ENCODE measurements at places on chromosomes 5 and 9.

DNA sequence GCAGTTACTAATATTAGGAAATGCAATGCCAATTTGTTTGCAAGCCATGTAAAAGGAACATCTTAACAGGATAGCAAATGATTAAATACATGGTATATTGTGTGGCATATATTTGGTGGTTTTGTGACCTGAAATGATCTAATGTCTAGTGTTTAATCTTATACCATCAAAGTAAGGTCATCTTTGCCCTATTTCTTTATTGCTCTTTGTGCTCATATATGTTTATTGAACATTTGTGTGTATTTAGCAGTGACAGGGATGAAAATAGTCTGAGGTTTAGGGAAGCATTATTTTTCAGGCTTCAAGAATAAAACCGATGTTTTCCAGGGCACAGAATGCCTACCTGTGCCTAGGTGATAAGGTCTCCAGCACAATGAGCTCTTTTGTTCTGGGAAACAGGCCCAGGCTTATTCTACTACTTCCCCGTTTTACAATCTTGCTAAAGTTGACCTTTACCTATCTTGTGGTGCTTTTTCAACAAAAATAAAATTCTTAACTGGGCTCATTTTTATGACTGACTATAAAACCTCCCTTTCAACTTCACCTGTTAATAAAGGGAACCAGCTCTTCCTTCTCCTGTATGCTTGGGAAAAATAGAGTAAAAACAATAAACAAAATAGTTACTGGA lies 105.6 kb upstream of the ANKH start:
- no peak for DNase-seq
- H3K27ac ChIP-seq, result no peak overlapping the region
- H3K36me3 ChIP-seq, result peaks cover 2% of the 10 kb centered on the region
- H3K4me3 ChIP-seq, result no peak overlapping the region
- peaks cover 12% of the 10 kb centered on the region for H3K27me3 ChIP-seq
- no peaks in the 10 kb centered on the region for H3K4me1 ChIP-seq

DNA sequence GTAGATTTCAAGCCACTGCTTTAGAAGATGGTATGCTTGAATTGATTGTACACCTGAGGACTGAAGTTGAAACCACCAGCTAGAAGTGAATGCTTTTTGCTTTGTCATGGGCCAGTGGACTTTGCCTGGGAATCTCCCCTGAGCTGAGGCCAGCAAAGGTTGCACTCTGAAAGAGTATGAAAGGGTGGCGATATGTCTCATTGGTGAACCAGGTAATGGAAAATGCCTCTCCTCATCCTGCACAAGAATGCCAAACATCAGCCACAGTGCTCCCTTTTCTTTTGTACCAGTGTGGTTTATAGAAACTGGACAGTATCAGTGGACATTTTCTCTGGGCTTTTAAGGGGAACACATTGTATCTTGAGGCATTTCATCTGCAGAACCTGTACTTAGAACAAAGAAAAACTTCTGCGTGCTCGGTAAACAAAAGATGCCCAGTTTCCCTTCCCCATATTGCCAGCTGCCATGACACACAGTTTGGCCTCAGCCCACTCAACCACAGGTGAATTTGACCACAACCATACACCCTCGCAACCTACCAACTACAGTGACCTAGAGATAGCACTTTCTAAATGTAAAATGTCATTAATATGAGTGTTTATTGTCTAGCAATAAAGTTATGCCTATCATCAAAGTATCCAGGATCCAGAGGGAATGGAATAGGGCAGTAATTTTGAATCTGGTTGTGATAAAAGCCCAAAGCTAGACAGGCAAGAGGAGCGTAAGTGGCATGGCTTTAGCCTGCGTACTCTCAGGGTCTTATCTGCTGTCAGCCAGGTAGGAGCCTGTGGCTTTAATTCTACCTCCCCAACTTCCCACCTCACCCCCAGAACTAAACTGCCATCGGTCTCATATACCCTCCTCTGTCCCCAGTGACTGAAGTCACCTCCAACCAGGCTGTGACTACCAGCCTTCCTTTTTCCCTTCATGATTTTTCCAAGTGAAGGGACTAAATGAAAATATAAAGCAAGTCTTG lies 79.5 kb upstream of the LHFPL2 start:
- H3K36me3 ChIP-seq, result peaks cover 3% of the 10 kb centered on the region
- peaks cover 5% of the 10 kb centered on the region for H3K27me3 ChIP-seq
- no peak overlapping the region for H3K27ac ChIP-seq

DNA sequence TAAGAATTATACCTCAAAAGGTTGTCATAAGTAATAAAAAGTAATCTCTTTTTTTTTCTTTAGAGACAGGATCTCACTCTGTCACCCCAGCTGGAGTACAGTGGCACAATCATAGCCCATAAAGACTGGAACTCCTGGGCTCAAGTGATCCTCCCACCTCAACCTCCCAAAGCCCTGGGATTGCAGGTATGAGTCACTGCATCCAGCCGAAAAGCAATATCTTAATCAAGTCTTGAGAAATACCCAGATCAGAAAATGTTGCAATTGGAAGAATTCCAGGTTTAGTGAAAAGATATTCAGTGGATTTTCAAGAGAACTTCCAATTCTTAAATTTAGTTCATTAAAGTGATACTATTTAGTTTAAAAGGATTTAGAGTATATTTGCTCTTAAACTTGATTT lies 40.9 kb upstream of the IDNK start:
- H3K27me3 ChIP-seq, result no peaks in the 10 kb centered on the region
- H3K27ac ChIP-seq, result no peak overlapping the region
- H3K4me1 ChIP-seq, result no peaks in the 10 kb centered on the region
- no peak overlapping the region for H3K4me3 ChIP-seq
- peaks cover 2% of the 10 kb centered on the region for H3K36me3 ChIP-seq

DNA sequence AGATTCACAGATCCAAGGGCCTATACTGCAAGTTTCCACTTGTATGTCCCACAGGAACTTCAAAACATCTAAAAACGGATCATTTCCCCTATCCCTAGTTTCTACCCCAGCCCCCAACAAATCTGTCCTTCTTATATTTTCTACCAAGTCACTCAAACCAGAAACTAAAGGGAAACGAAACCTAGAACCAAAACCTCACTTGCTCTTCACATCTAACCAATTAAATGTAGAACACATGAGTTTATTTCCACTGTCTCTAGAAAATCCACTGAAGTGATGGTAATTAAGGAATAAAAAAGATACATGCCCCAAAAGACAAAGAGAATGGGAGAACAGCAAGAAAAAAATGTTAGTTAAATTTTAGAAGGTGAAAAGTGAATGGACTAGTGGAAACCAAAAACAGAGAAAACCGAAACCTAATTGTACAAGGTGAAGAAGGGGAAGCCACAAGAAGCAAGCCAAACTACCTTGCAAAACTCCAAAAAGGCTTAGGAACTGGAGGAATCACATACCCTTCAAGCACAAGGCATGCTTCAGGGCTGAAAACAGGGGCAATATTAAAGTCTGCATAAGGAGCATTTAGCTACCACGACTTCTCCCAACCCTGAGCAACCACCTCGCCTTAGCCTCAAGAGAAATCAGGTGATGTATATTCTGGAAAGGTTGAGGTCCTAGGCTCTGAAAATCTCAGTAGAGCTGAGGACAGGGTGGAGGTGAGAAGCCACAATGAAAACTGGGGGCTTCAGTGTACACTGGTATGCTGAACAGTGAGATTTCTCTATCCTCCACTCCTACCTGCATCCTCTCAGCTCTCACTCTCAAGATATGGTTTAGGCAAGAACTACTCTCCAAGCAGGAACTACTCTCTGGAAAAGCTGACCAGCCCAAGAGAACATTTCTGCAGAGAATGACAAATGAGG lies 11.1 kb downstream of the SMU1 start:
- H3K4me3 ChIP-seq, result no peak overlapping the region
- peaks cover 13% of the 10 kb centered on the region for H3K4me1 ChIP-seq
- H3K27ac ChIP-seq, result peak overlapping the region; percentile 57
- peaks cover 6% of the 10 kb centered on the region for H3K36me3 ChIP-seq
- no peak for DNase-seq
- no peaks in the 10 kb centered on the region for H3K27me3 ChIP-seq

DNA sequence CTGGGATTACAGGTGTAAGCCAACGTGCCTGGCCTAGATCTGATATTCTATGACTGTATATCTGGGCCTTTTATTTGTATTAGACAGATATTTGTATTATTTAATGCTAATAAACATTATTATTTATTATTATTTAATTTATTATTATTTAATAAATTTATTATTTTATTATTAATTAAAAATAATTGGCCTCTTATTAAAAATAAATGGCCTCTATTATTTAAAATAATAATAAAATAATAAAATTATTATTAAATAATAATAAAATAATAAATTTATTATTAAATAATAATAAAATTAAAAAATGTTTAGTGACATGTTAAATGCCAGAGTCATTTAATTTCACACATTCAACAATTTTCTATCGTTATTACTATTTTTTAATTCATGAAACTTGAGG lies 9.8 kb upstream of the COL15A1 start:
- no peak overlapping the region for H3K27ac ChIP-seq
- peaks cover 2% of the 10 kb centered on the region for H3K4me1 ChIP-seq
- DNase-seq, result no peak
- H3K4me3 ChIP-seq, result no peak overlapping the region
- H3K27me3 ChIP-seq, result peaks cover 61% of the 10 kb centered on the region
- no peaks in the 10 kb centered on the region for H3K36me3 ChIP-seq

GRCh38 chr5:107817436-107817835 lies 146.7 kb upstream of the EFNA5 start:
- no peaks in the 10 kb centered on the region for H3K4me1 ChIP-seq
- H3K27me3 ChIP-seq, result no peaks in the 10 kb centered on the region
- H3K36me3 ChIP-seq, result no peaks in the 10 kb centered on the region
- no peak for DNase-seq
- no peak overlapping the region for H3K4me3 ChIP-seq

DNA sequence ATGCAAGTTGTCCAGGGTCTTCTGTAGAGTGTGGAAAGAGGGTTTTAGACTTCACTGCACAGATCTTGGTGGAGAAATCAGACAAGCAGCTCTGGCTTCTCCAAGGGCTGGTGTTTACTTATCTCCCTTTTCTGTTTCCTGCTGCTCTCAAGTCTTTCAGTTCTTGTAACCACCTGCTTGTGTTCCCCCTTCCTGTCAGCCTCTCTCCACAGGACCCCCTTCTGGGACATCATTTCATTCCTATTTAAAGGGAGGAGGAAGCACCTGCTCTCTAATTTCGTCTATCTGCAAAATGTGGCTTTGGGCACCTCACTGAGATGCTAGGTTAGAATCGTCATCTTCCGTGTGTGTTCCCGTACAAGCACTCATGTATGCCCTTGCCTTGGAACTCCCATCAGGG lies 636.2 kb downstream of the MTRR start:
- no peaks in the 10 kb centered on the region for H3K27me3 ChIP-seq
- DNase-seq, result no peak
- no peak overlapping the region for H3K27ac ChIP-seq

GRCh38 chr9:116713271-116713670 lies 26.2 kb downstream of the TRIM32 start:
- H3K36me3 ChIP-seq, result no peaks in the 10 kb centered on the region
- no peak overlapping the region for H3K4me3 ChIP-seq
- H3K27me3 ChIP-seq, result no peaks in the 10 kb centered on the region
- no peak overlapping the region for H3K27ac ChIP-seq

DNA sequence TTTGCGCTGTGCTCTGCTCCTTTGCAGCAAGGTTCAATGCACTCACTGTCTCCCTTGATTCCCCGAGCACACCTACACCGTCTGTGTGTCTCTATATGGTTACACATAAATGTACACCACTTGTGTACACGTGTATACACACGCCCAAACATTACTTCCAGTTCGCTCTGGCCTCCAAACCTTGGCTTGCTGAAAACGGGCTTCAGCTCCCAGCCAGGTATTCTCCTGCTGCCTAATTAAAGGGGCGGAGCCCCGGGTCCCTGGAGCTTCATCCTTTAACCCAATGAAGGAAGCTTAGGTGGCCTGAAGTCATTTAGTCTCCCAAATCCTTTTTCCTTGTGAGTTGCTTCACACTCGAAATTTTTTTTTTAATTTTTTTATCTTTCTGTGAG lies 4.6 kb downstream of the ISL1 start:
- H3K36me3 ChIP-seq, result peaks cover 7% of the 10 kb centered on the region
- H3K4me1 ChIP-seq, result peaks cover 2% of the 10 kb centered on the region
- H3K27ac ChIP-seq, result no peak overlapping the region
- H3K4me3 ChIP-seq, result no peak overlapping the region
- peaks cover 74% of the 10 kb centered on the region for H3K27me3 ChIP-seq

DNA sequence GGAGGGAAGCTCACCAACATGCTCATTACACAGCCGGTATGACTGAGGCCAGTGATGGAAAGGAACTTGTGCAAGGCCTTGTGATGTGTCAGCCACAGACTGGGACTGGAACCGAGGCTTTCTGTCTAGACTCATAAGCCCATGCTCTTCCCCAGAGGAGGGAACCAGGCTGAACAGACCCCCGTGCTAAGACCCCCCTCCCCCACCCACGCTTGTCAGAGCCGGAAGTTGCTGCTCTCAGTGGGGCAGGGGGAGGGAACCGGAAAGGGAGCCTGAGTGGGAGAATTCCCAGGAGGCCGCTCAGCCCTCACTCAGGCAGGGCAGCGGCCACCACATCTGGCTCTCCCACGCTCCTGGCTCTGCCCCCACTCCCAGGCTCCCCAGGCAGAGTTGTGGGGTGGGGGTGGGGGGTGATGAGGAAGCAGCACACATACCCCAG lies 4.1 kb upstream of the PDGFRB start:
- no peak overlapping the region for H3K4me3 ChIP-seq
- no peak for DNase-seq
- peaks cover 12% of the 10 kb centered on the region for H3K4me1 ChIP-seq

- no peaks in the 10 kb centered on the region for H3K4me1 ChIP-seq
- no peak for DNase-seq
- H3K36me3 ChIP-seq, result peaks cover 3% of the 10 kb centered on the region
- H3K27me3 ChIP-seq, result no peaks in the 10 kb centered on the region
- no peak overlapping the region for H3K4me3 ChIP-seq
These were observed 67.0 kb downstream of the FRMD3 start for GRCh38 chr9:83471241-83471640.

- no peaks in the 10 kb centered on the region for H3K4me1 ChIP-seq
- H3K27me3 ChIP-seq, result no peaks in the 10 kb centered on the region
- peaks cover 2% of the 10 kb centered on the region for H3K36me3 ChIP-seq
- no peak overlapping the region for H3K4me3 ChIP-seq
These were observed 109.5 kb upstream of the CD180 start for GRCh38 chr5:67305913-67306710.

DNA sequence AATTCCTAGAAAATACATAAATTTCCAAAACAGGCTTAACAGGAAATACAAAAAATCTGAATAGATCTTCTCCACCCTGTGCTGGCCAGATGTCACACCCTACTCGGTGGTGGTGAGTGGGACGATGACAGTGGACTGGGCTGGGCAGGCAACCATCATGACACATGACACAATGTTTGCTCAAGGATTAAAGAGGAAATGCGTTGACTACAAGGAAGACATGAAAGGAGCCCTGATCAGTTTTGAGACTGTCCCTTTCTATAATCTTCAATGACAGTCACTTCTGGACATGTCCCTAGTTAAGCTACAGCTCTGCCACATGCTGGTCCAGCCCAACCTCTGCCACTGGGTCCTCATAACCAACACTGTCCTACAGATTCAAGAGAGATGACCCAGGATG lies 99.8 kb downstream of the ZDHHC21 start:
- DNase-seq, result no peak
- H3K4me1 ChIP-seq, result no peaks in the 10 kb centered on the region
- no peaks in the 10 kb centered on the region for H3K36me3 ChIP-seq
- no peak overlapping the region for H3K27ac ChIP-seq

GRCh38 chr5:50420343-50420935 lies 20.6 kb downstream of the EMB start:
- peak overlapping the region; percentile 63 for H3K27ac ChIP-seq
- H3K4me3 ChIP-seq, result no peak overlapping the region
- no peaks in the 10 kb centered on the region for H3K27me3 ChIP-seq
- H3K4me1 ChIP-seq, result peaks cover 42% of the 10 kb centered on the region
- H3K36me3 ChIP-seq, result peaks cover 6% of the 10 kb centered on the region

Measured in T-helper 17 cell (primary cell).